ENCODE measurements at places on chromosomes 7 and 10.

DNA sequence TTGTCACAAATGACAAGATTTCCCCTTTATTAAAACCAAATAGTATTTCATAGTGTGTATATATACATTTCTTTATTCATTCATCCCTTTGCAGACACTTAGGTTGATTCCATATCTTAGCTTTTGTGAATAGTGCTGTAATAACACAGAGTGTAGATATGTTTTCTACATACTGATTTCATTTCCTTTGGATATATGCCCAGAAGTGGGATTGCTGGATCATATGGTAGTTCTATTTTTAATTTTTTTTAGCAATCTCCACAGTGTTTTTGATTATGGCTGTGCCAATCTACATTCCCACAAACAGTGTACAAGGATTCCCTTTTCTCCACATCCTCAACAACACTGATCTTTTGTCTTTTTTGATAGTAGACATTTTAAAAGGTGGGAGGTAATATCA lies 46.4 kb downstream of the CSTF2T start:
- DNase-seq, result no peak

DNA sequence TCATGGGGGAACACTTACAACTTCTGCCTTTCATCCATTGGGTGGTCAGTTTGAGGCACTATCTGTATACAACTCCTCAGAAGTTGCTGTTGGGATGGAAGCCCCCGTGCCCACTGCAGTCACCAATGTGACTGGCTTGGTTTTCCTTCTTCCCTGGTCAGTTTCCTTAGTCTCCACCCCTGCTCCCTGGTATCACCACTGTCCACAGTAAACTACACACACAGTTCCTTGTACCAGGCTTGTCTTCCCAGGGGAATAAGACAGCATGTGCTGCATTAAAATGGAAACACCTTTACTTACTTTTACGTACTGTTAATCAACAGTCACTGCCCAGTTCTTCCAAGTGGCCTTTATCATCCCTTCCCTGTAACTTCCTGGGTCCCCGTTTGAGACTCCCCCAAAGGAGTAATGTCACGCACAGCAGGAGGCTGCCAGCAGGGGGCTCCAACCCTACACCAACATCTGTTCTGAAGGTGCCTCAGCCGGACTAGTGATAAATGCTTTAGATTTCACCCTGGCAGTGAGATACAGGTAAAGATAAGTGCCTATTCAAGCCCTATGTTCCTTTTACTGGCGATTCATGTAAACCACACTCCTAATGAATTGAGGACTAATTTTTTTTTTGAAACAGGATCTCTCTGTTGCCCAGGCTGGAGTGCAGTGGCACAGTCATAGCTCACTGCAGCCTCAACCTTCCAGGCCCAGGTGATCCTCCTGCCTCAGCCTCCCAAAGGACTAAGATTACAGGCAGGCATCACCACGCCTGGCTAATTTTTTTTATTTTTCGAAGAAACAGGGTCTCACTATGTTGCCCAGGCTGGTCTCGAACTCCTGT lies 45.3 kb upstream of the PIK3AP1 start:
- peak; percentile 71 for DNase-seq

GRCh38 chr7:6130007-6130587 lies 98.9 kb downstream of the ANKRD61 start:
- DNase-seq, result no peak

DNA sequence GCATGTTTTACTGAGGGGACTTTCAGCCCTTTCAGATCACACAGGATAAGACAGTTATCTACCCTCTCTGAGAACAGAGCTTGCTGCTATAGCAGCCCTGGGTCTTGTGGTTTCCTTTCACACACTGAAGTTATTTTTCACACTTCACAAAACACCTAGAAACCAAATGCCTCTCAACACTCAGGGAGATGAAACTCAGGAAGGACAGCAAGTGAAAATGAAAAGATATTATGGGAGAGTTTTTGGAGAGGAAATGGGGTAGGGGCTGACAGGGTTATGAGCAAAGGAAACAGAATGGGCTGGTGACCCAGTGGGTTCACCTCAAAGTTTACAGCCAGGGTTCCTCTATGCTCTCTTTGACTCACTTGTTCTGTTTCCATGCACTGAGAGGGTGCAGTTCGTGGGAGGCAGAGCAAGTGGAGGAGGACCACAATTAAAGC lies 17.0 kb upstream of the GIMAP2 start:
- no peak for DNase-seq

DNA sequence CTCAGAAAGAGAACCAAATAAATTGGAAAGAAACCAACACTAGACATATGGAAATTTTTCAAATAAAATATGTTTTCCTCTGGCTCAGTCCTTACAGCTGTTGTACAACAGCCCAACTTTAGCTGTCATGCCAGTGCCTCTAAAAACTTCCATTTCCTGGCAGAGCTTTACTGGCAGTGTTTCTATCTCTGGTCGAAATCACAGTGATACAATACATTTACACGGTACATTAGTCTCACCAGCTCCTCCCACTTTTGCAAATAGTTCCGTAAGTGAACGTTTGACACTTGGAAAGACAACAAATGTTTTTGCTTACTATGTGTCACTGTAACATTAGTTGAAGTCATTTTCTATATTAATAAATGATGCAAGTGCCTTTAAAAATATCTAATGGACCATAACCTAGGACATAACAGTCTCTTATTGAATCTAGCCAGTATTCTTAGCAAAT lies 29.8 kb downstream of the BCAP29 start:
- no peak for DNase-seq

DNA sequence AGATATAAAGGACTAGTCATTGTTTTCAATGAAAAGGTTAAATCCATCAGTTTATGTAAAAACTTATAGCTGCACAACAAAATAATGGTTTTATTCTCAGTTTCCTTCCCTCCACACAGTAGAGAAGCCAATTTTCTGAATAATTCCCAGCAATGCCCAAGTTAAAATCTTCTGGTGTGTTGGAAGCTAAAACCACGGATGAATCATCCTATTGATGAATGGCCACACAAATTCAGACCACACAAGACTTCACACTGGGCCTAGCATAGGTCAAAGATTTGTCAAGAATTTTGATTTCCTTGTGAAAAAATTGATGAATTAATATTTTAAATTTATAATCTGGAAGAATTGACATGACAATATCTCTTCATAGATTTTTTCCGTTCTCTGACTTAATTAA lies 617.6 kb downstream of the INHBA start:
- DNase-seq, result peak; percentile 35

Measured in epithelial cell of esophagus (primary cell).